ENCODE measurements at places on chromosomes 6 and 20.

DNA sequence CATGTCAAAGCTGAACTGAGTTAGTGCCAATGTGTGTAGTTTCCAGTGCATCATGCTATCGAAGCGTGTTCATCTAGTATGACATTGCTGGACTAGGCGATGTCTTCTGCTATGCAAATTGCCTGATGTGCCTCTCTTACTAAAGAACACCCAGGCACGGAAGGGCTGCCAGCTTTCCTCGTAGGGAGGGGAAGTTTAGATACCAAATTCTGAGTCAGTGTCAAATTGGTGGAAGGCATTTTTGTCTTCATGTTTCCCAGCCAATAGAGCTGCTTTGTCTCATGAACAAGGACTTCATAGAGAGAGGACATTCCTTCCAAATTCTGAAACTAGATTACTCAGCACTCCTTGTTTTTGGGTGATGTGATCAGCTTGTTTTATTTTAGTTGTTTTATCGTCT is 320.1 kb downstream of the BTBD3 start:
- DNase-seq = no peak

GRCh38 chr6:408599-409102 is 17.1 kb downstream of the IRF4 start:
- no peak for DNase-seq

GRCh38 chr20:31816221-31816620 is 2.9 kb upstream of the MYLK2 start:
- DNase-seq = no peak

DNA sequence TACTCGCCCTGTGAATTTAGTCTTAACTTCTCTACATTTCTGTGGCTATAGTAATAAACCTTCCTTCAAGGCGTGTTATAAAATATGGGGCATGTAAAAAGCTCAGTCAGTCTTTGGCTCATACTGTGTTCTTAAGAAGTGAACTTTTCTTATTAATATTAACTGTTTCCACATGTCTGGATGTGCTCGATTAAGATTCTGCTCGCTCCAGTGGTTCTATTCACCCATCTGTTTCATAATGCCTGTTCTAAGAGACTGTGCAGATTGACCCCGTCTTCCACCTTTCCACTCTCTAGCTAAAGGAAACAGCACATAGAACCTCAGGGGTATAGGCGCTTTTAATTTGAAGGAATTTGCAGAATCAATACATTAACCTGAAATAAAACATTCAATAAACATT is 99.9 kb downstream of the L3MBTL3 start:
- no peak for DNase-seq

GRCh38 chr6:137402143-137402680 is 92.0 kb downstream of the OLIG3 start:
- DNase-seq = no peak

DNA sequence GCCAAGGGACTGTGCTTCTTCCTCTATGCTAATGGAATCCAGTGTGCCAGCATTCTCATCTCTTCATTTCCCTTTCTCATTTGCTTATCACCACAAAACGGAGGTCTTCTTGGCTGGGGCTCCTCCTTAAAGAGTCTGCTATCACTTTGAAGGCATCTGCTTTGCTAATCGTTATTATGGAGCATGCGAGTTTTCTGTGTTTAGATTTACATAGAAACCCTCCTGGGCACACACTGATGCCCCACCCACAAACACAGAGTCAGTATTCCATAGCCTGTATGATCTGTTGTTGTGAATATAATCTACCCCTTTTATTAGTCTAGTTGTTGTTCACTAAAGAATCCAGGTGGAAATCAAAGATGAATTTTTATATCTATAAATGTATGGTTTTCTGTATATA is 83.4 kb upstream of the XRN2 start:
- DNase-seq = no peak

GRCh38 chr6:158461954-158462353 is 97.9 kb upstream of the TMEM181 start:
- DNase-seq = no peak

- peak; percentile 73 for DNase-seq
Measured at GRCh38 chr6:4185419-4185818, 50.0 kb upstream of the ECI2 start.

DNA sequence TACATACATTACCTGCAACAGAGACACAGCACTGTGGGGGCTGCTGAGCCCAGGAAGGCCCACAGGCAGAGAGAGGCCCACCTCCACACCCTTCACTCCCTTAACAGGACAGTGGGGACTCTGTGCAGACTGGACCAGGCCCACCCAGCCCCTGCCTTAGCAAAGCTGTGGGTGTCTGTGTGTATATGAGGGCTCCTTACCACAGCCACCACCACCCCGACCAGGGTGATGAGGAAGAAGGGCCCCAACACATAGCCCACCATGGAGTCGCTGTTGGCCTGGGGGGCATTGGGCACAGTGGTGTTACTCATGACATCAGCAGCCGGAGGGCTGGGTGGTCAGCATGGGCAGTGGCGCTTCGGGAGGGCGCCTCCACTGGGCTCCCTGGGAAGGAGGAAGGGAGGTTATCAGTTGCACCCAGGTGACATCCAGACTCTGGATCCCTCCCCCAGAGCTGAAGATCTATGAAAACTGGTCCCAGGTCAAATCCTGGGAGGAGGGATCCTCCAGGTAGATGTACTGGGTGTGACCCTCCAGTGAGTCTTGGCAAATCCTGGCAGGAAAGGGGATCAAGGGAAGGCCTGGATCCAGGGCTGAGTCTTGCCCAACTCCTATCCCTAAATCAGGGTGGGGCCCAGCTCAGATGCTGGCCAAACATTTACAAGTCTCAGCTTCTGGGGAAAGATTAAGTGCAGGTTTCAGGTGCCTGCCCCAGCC is 1.2 kb downstream of the SMIM29 start:
- DNase-seq = no peak

DNA sequence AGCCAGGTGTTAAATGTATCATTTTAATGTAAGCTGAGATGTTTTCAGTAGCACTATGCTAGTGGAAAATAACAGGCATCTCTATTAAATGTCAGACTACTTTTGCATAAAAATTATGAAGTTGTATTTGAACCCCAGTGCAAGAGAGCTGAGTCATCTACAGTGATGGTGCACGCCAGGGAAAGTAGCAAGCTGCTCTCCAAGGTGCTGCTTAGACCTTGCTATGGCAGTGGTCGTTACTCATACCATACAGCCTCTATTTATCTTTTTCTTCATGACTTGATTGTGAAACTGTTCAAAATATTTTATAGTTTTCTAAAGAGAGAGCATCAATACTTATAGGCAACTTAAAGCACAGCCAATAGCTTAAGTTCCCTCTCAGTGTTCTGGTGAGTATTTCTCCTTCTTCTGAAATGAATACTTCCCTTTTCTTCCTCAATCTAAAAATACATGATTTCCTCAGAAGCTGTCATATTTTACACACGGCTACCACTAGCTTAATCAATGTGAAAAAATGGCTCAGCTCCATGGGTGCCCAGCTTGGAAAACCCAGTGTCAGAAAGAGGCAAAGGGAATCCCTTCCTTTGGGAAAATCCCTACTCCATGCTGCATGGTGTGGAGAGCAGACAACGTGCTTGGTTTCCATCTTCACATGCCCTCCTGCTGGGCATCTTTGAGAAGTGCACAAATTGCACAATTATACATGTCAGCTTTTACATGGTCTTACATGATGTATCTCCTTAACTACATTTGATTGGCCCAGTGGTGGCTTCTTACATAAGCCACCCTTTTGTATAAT is 105.6 kb downstream of the ELOVL4 start:
- no peak for DNase-seq

DNA sequence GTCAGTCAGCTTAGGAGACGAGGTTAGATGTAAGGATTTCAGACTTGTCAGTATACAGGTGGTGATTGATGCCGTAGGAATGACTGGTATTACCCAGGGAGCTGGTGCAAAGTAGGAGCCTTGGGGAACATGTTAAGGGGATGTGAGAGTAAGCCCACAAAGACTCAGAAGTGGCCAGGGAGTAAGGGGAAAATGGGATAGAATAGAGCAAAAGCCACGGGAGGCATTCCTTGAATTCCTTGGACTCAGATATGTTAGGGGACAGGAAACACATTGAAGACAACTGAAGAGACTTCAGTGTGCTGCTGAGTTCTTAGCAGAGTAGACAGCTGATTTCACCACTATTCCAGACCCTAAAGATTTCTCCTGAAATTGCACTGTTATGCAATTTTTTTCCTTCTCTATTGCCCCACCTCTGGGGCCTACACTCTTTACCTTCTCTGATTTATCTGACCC is 1.2 kb upstream of the ACAT2 start:
- no peak for DNase-seq

DNA sequence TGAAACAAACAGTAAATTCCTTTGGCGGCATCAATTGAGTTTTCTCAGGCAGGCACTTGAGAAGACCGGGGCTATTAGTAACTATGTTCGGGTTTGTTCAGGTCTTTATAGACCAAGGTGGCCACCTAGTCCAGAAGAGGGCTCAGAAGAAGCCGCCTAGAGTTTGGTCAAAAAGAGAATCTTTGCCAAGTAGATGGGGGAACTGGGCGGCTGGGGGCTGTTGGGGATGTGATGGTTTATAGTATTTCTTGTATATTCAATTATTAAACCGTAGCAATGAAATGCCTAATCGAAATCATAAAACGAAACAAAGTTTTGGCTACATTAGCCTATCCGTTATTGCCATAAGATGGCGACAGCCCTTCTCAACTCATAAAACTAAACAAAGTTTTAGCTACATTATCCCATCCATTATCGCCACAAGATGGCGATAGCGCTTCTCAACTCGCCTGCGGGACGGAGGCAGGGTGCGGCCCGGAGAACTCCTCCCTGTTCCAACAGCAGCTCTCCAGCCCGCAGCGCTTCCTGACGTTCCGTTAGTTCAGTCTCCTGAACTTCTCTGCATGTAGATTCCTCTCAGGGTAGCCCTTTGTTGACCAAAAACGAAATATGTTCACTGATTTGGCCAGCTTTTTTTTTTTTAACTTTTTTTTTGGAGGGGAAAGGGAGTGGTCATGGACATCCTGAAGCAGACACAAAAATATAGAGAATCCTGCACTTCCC is 120.5 kb upstream of the PRSS16 start:
- DNase-seq = peak; percentile 85

GRCh38 chr6:157953580-157954091 is 28.0 kb upstream of the SYNJ2 start:
- DNase-seq = no peak

DNA sequence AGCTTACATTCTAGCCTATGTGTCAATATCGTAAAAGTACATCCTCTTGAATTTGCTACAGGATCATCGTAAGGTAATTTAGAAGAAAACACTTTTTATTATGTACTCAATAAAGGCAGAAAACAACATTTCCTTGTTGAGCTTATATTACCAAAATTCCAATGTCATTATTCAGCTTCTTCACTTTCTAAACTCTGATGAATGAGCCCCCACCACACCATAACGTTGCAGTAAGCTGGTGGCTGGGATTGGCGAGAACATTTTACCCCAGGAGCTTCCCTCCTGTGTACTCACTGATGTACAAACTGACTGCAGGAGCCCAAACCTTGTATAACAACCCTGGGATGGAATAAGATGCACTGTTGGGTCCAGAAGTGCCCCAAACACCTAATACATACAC is 238.1 kb upstream of the MARCKS start:
- DNase-seq = no peak

DNA sequence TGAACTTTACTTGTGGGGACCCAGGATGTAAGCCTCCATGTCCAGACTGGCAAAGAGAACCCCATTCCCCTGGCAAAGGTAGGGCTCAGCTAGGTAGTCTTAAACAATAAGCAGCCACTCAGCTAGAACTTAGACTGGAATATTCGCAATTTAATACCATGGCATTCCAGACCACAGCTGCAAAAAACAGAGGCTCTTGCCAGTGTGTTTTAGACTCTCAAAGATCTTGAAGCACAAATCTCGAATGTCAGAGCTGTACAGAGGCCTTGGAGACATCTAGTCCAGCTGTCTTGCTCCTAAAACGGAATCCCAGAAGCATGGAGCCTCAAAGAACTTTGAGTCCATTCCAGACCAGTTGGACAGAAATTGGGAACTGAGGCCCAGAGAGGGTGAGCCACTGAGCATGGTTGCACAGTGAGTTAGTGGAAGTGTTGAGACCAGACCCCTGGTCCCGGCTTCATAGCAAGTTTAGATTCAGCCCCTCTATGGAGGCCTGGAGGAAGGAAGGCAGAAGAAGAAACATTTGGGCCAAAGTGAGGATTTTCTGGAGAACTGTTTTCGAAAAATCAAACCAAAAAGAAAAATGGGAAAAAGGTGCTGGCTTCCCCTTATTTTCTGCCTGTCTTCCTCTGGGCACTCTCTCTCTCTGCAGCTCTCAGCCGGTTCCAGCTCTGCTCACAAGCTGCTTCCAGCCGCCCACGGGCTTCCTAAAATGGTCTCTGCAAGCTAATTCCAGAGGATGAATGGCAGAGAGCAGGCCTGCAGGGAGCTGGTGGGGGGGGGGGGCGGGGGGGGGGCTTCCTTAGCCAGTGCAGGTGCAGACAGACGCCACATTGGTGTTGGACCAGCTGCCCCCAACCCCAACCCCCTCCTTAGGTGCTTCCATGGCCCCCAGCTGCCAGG is 32.4 kb downstream of the AAR2 start:
- no peak for DNase-seq

DNA sequence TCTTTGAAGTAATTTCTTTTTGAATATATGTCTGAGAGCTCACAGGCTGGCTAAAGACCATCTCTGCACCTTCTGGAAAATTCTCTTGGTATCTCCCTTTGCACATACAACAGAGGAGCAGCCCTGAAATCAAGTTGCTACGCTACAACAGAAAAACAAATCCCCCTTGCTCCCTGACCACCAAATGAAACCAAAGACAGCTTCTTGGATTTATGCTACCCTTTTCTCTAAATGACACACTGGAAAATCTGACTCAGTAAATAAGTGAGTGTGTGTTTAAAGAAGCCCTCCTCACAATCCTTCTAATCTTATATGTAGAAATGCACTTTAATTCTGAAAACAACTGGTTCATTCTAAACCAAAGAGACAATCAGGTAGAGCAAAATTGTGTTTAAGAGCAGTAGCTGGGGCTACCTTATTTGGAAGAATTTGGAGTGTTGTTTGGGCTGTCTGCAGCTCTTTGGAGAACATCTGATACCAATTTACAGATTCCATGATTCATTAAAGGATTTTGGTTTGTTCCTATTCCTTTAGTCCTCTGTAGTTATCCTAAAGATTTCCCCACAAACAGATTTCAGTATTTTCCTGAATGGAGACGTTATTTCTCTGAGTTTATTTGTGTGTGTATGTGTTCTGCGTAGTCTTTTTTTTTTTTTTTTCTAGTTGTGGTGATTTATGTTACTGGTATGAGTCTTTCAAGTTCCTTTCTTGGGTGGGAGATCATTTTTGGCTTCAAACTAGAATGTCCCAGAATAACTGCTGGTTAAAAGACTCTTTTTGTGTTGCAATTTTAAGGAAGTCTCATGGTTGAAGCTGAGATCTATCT is 36.4 kb upstream of the UTRN start:
- DNase-seq = peak; percentile 21

DNA sequence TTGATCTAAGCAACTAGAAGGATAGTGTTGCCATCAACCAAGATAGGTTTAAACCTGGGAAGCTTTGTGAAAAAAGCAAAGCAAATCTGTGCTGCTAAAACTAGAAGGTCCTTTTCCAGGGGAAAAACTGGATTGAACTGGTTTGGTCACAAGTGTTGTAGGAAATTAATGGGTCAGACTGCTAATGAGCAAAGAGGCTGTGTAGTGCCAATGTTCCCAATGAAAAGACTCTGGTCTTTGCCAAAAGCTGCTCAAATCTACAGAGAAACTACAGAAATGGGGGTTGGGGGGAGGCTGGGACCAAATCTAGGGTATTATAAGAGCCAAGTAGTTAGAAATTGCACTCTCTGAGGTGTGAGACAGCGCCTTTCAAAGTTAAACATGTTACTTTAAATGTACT is 85.0 kb downstream of the PLCG1 start:
- DNase-seq = no peak
